ENCODE measurements at places on chromosomes 5 and 9.

- no peak for DNase-seq
These were observed 27.7 kb downstream of the CDH9 start for GRCh38 chr5:27010646-27011045.

DNA sequence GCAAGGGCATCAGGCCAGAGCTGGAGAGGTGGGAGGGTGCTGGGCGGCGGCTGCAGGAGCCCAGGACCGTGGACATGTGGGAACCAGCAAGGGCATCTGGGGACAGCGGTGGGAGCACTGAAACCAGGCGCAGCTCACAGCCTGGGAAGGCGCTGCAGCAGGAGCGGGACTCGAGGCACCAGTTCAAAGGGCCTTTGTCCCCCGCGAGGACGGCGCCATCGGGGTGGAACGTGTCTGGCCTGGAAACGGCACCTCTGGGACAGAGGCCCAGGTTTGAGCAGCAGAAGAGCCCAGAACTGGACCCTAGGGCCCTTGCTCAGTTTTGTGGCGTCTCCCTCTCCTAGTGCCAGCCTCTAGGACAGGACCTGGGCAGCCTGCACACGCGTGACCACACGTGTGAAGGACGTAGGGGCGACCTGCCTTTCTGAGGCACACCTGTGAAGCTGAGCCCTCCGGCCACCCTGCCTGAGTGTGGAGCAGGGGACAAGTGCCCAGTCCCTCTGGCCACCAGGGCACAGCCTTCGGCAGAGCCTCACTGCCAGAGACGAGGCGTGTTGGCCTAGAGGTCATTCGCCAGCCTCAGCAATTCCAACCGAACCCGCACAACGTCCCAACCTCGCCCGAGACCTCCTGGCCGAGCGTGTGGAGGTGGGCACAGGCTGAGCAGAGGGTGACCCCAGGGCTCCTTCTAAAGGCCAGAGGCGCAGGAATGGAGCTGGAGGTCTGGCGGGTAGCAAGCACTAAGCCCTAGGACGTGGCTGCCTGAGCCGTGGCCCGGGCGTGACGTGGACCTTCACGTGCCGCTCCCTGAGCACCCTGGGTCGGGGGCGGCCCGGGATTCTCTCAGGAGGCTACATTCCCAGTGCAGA lies 2.2 kb upstream of the TMEM210 start:
- no peak for DNase-seq

GRCh38 chr9:21607576-21607975 lies 125.5 kb upstream of the IFNE start:
- no peak for DNase-seq

DNA sequence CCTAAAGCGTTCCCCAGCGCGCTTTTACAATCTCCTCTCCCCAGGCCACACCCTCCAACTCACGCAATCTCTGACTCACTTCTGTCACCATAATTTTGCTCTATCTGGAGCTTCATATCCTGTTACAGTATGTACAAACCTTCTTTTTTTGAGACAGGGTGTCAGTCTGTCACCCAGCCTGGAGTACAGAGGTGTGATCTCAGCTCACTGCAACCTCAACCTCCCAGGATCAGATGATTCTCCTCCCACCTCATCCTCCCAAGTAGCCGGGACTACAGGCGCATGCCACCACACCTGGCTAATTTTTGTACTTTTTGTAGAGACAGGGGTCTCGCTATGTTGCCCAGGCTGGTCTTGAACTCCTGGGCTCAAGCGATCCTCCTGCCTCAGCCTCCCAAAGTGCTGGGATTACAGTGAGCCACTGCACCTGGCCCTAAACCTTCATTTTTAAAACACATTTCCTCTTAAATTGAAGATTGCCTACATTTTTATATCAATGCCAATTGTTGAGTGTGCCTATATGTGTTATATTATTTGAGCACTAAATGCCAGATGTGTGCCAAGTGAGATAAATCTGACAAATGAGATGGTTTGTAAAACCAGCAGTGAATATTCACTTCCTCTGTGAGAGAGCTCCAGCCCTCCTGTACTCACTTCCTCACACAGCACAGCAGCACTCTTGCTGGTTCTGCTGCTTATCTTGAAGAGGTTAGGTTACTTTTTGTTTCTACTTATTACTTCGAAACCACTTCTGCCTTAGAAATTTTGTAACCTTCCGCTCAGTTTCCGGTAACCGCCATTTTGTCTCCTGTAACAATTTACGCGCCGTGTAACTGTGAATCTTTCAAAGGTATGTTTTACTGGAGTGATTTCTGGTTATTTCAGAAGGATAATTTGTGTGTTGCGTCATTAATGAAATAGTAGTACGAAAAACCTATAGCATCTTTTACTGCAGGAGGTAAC lies 57.9 kb downstream of the DOCK8 start:
- peak; percentile 34 for DNase-seq

- no peak for DNase-seq
These were observed 173.3 kb upstream of the SEMA6A start for GRCh38 chr5:116747881-116748280.

GRCh38 chr5:179288809-179289185 lies 56.5 kb downstream of the ADAMTS2 start:
- no peak for DNase-seq

DNA sequence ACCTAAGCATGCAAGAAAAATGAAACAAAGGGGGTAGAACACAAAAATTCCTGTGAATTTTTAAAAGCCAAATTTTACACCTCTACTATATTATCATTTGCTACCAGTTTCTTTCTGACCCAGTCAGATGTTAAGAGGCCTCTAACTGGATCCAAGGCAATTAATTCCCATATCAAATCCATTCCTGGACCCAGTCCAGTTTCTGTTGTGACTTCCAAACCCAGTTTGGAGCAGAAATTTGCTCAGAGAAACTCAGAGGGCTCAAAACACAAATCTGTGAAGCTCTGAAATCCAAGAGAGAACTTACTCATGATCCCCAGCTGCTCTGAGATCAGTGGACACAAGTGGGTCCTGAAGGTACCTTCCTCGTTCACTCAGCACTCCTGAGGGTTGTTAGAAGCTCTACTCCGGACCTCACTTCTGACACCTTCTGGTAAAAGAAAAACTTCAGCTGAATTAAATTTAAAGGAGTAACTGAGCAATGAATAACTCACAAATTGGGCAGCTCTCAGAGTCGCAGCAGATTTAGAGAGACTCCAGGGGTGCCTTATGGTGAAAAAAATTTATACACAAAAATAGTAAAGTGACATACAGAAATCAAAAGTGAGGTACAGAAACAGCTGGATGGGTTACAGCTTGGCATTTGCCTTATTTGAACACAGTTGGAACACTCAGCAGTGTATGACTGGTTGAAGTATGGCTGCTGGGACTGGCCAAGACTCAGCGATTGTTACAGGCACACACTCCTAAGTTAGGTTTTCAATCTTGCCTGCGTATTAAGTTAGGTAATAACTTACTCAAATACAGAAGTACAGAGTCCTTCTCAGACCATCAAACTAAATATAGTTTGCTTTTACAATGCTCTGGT lies 32.4 kb downstream of the INSL4 start:
- no peak for DNase-seq

- DNase-seq = no peak
These were observed 463.5 kb upstream of the RGMB start for GRCh38 chr5:98309785-98310598.

GRCh38 chr9:83013867-83014605 lies 48.9 kb downstream of the RASEF start:
- no peak for DNase-seq

DNA sequence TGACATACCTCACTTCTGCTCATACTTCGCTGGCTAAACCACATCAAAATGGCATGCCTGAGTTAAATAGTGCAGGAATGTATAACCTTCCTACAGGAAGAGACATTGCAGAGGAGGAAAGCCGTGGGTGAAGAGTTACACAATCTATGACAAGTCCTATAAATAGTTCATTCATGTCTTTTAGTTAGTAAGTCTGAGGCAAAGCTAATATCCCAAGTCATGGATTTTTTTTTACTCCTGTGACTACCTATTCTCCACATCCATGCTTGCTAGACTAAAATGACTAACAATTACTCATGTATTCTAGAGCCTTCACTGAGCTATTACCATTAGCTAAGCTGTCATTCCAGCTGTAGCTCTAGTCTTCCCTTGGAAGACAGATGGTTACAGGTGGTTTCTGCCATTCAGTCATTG lies 391.3 kb downstream of the NR2F1-AS1 start:
- DNase-seq = no peak

DNA sequence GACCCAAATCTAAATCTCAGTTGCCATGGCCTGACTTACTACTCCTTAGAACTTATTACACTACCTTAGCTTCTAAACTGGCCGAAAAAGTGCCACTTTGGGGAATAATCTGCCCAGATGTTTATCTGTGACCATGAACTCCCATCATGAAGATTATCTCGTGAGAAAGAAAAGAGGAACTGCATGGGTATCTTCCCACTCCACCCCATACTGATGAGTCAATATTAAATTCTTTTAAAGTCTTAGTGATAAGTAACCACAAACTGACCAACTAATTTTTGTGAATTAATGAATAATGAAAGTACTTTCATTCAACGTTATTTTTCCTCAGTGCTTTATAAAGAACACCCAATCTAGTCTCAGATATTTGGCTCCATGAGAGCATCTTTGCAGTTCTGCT lies 493.5 kb downstream of the EBF1 start:
- DNase-seq = no peak

GRCh38 chr5:87252283-87252605 lies 15.4 kb upstream of the RASA1 start:
- DNase-seq = no peak

GRCh38 chr9:130292106-130292505 lies 26.5 kb downstream of the HMCN2 start:
- DNase-seq = no peak

GRCh38 chr9:87434366-87434765 lies 63.3 kb upstream of the DAPK1 start:
- no peak for DNase-seq

DNA sequence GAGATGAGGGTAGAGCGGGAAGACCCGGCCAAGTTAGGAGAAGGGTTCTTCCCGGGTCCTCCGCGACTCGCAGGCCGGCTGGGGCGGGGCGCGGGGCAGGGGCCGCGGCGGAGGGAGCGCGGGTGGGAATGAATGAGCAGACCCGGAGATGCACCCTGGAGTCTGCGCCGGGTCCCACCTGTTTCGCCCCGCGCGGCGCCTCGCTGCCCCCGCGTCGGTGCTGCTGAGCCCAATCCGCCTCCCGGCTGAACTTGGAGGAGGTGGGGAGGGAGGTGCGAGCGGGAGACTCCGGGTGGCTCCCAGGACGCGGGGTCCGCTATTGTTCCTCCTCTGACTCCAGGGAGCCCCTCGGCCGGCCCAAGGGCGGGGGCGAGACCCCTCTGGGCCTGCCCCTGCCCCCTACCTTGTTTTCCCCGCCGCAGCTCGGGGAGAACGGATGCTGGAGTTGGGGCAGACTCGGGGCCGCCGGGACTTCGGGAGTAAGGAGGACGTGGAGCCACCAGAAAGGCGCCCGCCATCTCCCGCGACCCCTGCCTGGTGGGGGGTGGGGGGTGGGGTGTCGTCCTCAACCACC lies 659 bp downstream of the RAI14 start:
- DNase-seq = no peak

DNA sequence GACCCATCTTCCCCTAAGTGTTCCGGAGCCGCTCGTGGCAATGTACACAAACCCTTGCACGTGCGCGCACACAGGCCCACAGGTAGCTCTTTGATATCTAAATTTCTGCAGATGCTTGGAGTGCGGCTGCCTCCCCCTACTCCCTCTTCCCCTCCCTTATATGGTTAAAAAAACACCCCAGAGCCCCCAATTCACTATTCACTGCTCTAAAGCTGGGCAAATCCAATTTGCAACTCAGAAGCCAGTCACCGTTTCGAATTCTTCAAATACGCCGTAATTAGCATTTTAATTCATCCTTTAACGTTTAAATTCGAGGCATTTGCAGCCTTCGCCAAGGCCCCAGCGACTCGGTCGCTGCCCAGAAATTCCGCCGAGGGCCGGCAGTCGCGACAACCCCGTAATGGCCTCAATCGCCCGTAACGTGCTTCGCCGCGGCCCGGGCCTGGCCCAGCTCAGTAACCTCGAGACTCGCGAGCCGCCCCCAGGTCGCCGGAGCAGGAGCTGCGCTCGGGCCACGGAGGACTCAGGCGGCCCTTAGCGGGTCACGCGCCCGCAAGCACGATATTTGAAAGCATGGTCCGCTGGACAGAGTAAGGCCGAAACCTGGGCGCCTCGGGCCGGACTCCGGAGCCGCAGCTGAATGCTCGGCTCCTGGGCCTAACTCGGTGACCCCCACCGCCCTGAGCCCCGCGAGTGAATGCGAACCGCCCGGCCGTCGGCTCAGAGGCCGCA lies 1.3 kb downstream of the IRX2 start:
- no peak for DNase-seq

DNA sequence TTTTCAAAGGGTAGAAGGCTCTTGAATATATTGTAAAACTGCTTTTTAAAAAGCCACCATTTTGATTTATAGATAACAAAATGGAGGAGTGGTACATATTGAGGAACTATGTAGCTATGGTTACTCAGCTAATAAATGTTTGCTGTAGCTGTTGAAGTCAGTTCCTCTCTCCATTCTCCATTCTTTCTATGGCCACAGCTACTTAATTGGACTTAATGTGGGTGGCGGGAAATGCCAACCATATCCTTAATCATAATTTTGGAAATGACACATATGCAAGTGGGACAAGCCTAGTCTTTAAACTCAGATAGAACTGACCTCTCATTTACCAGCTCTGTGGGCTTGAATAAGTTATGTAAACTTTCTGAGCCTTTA lies 10.6 kb downstream of the CDKN2A start:
- no peak for DNase-seq

DNA sequence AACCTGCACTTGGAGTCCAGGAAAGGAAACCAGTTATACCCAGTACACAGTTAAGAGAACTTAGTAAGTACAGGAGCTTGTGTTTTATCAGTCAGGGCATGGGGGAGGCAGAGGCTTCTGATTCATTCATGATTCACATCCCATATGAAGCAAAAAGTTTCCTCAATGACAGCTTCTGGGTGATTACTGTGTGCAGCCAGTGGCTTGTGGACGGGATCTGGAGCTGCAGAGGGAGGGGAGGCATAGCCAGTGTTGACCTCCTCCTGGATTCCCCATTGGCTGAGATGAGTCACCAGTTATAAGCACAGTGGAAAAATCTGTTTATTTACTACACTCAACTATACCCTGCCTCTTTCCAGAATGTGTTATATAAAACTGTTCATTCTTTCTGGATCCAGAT lies 17.7 kb downstream of the IL31RA start:
- DNase-seq = no peak

DNA sequence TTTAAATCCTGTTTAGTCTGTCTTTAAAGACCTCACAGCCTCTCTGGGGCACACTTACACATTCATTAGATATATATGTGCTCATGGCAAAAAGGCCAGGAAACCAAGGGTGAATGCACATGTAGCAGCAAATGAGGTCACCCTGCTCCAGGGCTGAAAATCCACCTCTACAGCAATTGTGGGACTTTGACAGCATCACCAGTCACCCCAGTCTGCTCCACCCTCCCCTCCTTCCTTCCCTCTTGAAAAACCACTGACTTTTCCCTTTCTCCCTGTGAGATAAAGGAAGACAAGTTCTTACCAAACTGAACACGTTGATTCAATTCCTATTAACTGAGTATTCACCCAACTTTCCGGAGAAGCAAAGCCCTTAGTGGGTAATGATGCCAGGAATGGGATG lies 15.2 kb upstream of the SH3RF2 start:
- DNase-seq = no peak

GRCh38 chr9:38359297-38359653 lies 33.2 kb upstream of the ALDH1B1 start:
- no peak for DNase-seq

Measured in stimulated activated CD4-positive, alpha-beta T cell treated with anti-CD3 and anti-CD28 coated beads, Interleukin-1b, Interleukin-23, amount 100 ng/mL, for 1 hour (primary cell).